Hepatocyte (in vitro differentiated cells): ENCODE measurements at places on chromosomes 1 and 21. TPM values are rescaled to one million over a fixed set of nuclear protein-coding genes. Genes with fewer than 3 reads are reported as not detected.
A peak's percentile ranks its signal among the peaks of the same experiment; 100 is the strongest.

- DNase-seq: peak; percentile 28
- H3K36me3 ChIP-seq: no peaks in the 10 kb centered on the region
- H3K27me3 ChIP-seq: no peaks in the 10 kb centered on the region
- no peak overlapping the region for H3K27ac ChIP-seq
Observed at GRCh38 chr1:229941160-229941559, 125.9 kb upstream of the GALNT2 start.

DNA sequence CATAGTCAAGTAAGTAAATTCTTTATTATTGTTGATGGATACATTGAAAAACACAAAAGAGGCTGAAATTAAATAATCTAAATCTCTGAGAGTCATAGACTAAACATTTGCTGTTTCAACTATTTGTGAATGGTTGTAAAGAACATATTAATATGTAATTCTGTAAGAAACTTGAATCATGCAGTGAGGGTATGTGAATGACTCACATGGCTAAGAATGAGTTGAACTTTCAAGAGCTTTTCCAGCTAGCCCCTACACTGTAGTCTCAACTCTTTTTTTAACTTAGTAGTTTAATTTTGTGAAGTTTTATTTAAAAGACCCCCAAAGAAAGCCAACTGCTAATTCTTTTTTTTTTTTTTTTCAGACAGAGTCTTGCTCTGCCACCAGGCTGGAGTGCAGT lies 588.1 kb downstream of the DPYD start:
- no peak for DNase-seq
- H3K4me3 ChIP-seq: no peak overlapping the region
- H3K27me3 ChIP-seq: no peaks in the 10 kb centered on the region
- H3K4me1 ChIP-seq: no peaks in the 10 kb centered on the region
- H3K36me3 ChIP-seq: no peaks in the 10 kb centered on the region

Gene CRNN
- polyA plus RNA-seq: not detected in 2 replicates

Gene FALEC
- polyA plus RNA-seq: 0.39 TPM in 1 of 2 replicates, not detected in the other

Gene NBPF4
- not detected in 2 replicates for polyA plus RNA-seq
